ENCODE measurements at places on chromosomes 11 and 22.

- DNase-seq = no peak
These were observed 2.5 kb downstream of the TCN2 start for GRCh38 chr22:30609260-30610185.

- no peak for DNase-seq
These were observed 132.6 kb upstream of the SERPIND1 start for GRCh38 chr22:20641198-20641892.

DNA sequence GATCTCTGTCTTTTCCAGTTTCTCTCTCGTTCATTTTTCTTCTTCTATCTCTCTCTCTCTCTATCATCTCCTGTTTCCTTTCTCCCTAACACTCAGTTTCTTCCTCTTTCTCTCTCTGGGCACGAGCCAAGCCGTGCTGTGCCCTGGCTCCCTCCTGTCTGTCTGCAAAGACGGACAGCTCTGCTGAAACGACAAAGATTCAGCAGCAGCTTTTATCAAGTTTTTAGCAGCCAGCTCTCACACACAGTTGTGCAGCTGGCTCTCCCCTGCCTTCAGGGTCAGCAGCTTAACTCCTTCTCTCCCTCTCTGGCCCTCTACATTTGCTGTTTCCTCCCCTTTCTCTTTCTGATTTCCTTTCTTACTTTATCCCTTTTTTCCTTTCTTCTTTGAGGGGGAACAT, 352.0 kb upstream of the MPPED2 start:
- no peak for DNase-seq

- no peak for DNase-seq
These were observed 3.6 kb downstream of the DUSP8 start for GRCh38 chr11:1568441-1568911.

DNA sequence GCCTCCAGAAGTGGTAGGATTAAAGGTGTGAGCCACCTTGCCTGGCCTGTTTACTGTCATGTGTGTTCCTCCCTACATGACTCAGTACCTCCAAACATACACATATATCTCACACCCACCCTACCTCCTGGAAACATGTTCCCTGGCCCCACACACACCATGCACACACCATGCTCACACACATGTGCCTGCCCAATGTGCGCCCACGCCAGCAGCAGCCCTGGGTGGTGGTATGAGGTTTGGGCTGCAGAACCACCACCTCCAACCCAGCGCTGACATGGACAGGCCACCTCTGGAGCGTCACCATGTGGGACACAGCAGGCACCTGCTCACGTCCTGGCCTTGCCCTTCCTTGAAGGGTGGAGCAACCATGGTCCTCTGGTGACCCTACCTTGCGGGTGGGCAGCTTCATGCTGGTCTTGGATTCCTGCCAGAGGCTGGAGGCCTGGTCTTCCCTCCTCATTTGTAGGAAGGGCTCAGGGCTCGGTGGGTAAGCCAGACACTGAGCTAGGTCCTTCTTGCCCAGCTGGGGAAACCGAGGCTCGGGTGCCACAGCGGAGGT, 37.9 kb downstream of the KIAA1671 start:
- DNase-seq = no peak

GRCh38 chr22:37752189-37753087, 55.3 kb upstream of the GCAT start:
- peak; percentile 58 for DNase-seq

DNA sequence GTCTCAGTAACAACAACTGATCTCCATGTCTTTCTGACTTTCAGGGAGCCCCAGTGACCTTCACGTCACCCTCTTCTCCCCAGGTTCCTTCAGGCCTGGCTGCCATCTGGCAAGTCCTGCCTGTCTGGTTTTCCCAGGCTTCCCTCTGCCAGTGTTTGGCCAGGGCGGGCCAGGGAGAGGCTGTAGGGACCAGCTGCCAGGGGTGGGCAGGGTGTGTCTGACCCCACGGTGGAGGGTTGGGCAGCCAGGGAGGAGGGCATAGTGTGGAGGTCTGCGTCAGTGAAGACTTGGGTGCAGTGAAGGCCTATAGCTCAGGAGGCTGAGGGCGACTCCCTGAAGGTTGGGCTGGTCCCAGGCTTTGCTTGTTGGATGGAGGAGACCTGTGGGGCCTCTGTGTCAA, 11.9 kb upstream of the MRGPRX2 start:
- no peak for DNase-seq

DNA sequence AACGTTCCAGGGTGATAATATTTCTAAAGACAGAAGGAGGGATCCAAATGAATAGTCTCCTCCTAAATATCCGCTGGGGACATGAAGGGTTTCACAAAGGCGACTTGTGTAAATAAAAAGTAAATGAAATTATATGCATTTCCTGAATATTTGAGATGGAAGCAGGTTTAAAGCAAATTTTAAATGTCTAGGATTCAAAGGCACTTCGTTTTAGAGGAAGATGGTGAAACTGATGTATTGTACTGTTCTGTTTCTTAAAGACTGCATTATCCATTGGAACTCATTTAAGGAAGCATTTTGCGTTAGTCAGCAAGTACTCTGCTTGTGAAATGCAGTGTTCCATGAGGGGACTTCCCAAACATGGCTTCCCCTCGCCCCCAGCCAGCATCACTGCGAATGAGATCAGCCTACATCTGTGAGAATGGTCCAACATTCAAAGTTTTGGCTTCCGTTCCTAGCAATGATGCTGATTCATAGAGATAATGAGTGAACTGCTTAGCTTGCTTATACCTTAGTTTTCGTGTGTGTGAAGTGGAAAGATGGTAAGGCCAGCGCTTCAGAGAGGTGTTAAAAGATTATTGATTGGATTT, 1.5 kb downstream of the RAB39A start:
- no peak for DNase-seq

- DNase-seq = no peak
These were observed 369.4 kb downstream of the TBC1D22A start for GRCh38 chr22:47131632-47132427.

DNA sequence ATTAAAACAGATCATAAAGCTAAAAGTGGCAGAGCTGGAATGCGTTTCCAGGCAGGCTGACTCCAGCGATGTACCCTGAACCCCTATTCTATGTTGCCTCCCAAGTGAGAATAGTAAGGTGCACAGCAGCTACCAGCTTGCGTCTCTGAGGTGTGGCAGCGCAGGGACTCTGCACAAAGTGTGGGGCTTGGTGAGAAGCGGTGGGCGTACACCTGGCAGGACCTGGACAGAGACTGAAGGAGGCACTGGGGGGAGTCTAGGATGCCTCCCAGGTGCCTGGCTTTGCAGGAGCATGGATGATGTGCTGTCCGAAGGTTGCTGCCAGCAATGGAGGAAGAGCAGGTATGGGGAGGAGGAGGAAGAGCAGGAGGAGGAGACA, 42.9 kb downstream of the AMPD3 start:
- DNase-seq = no peak

DNA sequence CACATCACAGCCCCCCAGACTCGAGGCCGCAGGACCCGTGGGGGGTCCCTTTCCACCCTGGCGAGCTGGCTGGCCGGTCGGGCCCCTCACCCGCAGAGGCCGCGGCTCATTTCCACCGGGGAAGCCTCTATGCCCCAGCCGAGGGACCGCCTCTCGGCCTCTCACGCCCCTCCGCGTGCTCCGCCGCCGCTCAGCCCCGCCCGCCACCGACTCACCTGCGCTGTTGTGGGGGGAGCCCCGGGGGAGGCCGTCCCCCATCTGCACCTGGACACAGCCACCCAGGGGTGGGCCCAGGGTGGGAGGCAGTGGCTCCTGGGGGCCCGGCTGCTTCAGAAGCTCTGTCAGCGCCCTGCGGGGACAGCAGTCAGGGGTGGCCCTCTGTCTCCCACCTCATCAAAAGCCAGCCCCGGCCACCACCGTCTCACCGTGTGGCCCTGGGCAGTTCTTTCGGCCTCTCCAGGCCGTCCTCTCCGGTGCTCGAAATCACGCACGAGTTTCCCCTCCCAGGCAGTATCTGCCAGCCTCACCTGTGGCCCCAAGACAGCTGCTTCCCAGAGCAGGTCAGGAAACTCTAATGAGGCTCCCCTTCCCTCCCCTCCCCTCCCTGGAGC, 3.8 kb downstream of the SHISA8 start:
- no peak for DNase-seq

- no peak for DNase-seq
These were observed 94.9 kb downstream of the SCN3B start for GRCh38 chr11:123559523-123559955.

DNA sequence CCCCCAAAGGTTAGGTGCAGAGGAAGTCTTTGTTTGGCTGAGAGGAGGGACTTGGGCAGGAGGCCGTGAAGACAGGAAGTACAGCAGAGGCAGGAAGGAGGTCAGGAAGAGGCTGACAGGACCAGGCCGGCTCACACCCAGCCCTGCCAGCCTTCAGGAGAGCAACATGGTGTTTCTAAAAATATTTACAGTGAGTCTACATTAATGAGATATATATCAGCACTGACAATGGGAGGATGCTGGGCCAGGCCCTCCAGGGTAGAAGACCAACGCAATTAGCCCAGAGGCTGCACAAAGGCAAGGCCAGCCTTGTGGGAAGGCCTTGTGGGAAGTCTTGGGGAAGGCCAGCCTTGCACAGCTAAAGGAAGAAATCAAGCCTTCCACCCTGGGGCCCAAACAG, 7.9 kb upstream of the APLNR start:
- DNase-seq = no peak
